Hematopoietic multipotent progenitor cell (in vitro differentiated cells): ENCODE measurements at places on chromosomes 4 and X.
A peak's percentile ranks its signal among the peaks of the same experiment; 100 is the strongest.

DNA sequence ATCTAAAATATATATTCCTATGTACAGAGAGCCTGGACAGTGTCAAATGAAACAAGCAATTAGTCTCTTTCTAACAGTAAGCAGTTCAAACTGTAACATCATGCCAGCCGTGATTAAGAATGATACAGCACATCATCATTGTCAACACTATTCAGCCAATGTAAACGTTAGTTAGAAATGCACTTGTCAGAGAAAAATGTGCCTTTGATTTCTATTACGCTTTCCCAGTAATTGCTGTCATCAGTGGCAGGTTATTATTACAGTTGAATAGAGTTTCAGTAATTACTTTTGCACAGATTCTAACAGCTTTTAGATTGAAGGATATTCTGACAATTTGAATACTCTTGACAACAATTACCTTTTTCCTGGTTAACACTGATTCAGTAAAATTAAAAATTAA lies 1007.1 kb downstream of the SH3BGRL start:
- no peak for DNase-seq

DNA sequence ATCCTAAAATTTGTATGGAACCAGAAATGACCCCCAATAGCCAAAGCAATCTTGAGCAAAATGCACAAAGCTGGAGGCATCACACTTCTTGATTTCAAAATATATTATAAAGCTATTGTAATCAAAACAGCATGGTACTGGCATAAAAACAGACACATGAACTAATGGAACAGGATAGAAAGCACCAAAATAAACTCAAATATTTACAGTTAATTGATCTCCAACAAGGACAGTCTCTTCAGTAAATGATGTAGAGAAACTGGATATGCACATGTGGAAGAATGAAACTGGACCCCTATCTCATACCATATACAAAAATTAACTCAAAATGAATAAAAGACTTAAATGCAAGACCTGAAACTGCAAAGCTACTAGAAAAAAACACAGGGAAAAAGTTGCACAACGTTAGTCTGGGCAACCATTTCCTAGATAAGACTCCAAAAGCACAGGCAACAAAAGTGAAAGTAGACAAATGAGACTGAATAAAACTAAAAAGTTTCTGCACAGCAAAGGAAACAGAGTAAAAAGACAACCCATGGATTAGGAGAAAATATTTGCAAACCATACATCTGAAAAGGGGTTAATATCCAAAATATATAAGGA lies 64.9 kb downstream of the CD99L2 start:
- no peak for DNase-seq

GRCh38 chr4:106627051-106627450 lies 258.5 kb upstream of the GIMD1 start:
- DNase-seq: no peak

- DNase-seq: no peak
Observed at GRCh38 chr4:168248176-168248710, 70.3 kb downstream of the DDX60 start.

DNA sequence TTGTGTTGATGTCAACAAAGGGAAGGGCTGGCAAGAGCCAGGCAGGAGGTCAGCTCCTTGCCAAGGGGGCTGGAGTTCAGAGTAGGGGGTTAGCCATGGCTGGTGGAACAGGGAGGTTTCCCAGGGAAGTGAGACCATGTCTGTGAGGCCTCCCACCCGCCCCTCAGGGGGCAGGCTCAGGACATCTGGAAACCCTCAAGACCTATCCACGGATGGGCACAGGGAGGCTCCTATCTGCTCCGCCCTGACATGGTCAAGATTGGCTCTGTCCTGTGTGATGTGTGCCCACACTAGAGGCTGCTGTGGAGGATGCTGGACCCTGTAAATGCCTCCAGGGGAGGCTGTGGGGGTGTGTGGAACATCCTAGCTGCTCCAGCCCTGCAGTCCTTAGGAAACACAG lies 8.0 kb upstream of the TMEM185A start:
- DNase-seq: no peak

DNA sequence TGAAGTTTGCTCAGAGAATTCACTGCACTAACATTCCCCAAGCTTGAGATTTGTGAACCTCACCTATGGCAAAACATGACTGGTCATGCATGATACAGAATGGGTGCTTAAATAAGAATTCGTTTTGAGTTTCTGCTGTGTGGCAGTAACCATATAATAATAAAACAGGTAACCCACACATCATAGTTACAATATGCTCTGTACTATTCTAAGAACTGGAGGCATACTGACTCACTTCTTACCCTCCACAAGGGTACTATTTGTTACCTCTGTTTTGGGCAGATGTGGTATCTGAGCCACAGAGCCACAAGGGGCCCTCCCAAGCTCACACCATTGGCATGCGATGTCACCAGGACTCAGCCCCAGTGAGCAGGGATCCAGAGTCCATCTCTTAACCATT lies 17.6 kb downstream of the SLC2A9 start:
- DNase-seq: no peak

DNA sequence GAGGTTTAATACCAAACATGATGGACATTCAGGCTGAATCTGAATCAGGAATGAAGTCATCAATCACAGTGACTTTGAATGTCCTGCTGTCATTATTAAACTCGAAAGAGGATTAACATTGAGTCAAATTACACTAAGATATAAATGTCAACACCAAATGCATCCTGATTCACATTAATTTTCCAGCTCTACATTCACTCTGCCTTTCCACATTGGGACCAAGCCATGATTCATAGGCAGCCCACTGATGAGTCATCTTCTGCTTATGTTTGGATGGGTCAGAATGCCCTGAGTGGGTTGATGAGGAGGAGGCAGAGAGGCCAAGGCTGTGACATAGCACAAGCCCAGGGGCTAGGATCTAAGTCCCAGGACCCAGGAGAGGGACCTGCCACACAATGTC lies 247.6 kb upstream of the RPS6KA3 start:
- DNase-seq: no peak

- DNase-seq: no peak
Observed at GRCh38 chrX:96502507-96502906, 182.1 kb upstream of the DIAPH2 start.

- DNase-seq: no peak
Observed at GRCh38 chr4:89064848-89065247, 7.9 kb upstream of the FAM13A start.

- DNase-seq: no peak
Observed at GRCh38 chrX:152177497-152178269, 39.3 kb upstream of the MAGEA10 start.

- DNase-seq: no peak
Observed at GRCh38 chr4:28287831-28288233, 1427.2 kb downstream of the STIM2 start.

DNA sequence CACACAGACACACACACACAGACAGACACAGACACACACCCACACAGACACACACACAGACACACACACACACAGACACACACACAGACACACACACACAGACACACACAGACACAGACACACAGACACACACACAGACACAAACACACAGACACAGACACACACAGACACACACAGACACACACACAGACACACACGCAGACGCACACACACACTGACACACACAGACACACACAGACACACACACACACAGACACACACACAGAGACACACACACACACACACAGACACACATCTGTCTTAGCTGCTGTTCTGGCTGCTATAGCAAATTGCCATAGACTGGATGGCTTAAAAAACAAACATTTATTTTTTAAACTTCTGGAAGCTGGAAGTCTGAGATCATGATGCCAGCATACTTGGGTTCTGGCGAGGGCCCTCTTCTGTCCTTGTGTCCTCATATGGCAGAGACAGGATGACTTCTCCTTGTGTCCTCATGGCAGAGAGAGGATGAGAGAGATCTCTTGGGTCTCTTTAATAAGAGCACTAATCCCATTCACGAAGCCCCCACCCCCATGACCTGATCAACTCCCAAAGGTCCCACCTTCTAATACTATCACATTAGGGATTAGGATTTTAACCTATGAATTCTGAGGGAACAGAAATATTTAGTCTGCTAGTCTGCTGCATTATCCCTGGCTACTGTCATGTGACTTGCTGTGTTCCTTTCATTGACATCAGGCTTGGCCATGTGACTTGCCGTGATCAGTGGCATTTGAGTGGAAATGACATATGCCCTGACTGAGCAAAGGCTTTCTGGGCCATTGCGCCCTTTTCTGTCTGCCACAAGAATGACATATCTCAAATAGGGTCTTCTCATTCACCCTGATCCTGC lies 32.7 kb upstream of the RASGEF1B start:
- DNase-seq: no peak

- no peak for DNase-seq
Observed at GRCh38 chrX:110444996-110445395, 86.3 kb downstream of the RTL9 start.

GRCh38 chr4:30103455-30103854 lies 616.7 kb upstream of the PCDH7 start:
- no peak for DNase-seq

GRCh38 chrX:130916636-130917422 lies 13.8 kb upstream of the ENOX2 start:
- peak; percentile 44 for DNase-seq

DNA sequence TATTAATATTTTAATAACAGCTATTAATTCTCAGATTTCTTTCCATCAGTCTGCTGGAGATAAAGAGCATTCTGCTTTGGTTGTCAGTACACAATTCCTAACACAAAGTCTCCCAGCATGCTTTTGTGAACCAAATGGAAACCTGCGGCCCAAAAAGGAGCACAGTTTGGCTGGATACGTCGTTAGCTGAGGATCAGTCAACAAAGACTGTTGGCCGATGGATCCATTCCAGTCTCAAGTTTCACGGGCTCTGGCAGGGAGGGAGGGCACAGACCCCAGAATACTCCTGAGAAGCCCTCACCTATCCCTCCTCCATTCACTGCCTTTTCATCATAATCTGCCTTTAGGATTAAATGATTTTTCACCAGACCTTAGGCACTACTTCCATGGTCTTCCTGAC lies 26.3 kb upstream of the PRSS48 start:
- DNase-seq: no peak

- no peak for DNase-seq
Observed at GRCh38 chrX:100731441-100732281, at the start of gene SYTL4. SYTL4 (minus strand) TSS chrX:100732121; CDS start chrX:100702037, 30,084 bp downstream.

DNA sequence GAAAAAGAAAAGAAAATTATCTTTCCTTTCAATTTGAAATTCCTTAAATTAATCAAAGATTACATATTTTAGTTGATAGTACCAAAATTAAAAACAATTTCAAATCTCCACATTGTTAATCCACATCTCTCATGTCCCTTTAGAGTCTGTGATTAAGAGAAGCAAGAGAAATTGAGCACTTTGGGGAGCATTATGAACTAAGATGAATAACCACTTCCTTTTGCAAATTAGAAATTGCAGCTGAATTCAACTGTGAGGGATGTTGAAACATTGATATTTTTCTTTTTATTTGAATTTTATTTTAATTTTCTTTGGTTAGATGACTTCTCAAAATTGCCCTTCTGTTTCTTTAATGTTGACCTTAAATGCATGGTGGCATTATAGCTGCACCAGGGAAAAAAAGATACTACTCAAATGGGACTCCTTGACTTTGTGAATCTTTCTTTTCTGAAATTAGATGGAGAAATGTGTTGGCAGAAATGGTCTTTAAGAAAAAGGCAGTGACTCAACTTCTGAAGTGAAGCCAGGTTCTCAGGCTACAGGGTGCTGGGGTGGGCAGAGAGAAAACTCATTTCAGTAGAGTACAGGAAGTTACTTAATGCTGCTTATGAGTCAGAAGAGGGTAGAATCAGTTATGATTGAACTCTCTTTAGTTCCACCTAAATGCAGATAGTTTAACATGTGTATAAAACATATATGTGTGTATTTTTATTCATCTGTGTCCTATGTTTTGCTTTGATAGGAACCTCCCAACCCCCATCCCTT lies 92.0 kb upstream of the TNIP3 start:
- DNase-seq: no peak

- no peak for DNase-seq
Observed at GRCh38 chr4:64068096-64068495, 341.2 kb downstream of the TECRL start.

DNA sequence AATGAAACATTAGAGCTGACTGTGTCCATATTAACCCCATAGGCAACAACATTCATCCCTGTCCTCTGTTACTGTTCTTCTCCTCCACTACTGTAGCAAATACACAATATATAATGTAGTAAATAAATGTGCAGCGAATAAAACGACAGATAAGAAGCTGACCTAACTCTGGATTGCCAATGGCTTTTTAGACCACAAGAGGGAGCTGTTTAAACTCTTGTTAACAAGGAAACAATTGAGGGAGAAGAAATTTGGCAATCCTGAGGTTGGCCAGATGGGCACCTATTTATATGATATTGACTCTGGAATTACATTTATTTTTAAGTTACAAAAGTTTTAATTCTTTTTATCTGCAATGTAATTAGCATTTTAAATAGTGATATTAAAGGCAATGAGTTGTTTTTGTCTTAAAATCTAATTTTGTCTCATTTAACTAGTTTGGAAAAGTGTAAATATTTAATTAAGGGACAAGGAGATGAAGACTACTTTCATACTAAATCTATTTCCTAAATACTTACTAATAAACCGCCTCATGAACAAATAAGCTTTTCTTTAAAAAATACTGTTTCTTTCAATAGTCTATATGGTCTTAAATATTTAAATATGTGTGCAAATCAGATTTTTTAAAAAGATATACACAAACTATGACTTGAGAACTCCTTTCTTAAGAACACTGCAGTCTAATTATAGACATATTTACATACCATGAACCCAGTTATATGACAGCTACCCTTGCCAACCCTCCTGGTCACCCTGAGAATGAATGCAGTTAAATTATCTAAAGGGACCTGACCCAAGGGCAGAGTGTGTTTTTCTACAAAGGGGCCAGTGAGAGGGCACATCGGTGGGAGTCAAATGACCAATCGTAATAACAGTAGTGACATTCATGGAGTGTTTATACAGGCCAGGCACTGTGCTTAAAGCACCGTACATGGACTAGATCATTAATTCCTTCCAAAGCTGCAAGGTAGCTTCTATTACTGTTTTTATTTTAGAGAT lies 52.9 kb upstream of the HPF1 start:
- peak; percentile 67 for DNase-seq

- no peak for DNase-seq
Observed at GRCh38 chrX:132401935-132402334, 86.9 kb downstream of the MBNL3 start.

DNA sequence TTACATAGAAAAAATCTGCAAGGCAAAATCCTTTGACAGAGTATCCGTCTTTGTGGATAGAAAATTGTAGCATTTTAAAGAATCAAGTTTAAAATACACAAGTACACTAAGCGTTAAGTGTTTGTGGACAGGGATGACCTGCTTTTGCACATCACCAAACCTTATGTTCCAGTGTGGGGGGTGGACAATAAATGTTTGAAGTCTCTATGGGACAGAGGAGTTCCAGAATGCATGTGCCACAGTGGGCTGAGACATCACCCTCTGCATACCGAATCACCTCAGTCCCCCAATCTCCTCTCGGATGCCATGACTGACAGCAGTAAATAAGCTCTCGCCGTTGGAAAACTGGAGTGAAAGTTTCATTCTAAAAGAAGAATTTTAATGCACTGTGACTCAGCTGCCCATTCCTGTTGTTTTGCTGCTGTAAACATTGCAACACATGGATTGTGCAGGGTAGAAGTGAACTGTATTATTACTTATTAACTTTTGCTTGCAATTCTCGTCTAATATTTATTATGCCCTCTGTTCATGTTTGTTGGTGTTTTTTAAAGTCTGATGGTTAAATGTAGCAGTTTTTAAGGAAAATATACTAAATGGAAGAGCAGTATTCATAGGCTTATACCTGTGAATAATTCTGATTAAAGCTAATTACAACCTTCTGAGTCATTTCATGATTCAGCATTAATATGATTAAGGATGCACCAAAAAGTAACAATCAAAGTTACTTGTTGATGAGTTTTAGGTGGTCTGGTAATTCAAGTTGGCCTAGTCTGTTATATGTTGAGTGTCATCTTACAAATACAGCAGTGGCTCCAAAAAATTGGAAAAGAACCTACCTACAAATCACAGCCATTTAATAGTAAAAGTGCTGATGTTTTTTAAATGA lies 24.0 kb downstream of the CDKN2AIP start:
- DNase-seq: no peak
